ENCODE measurements at places on chromosomes 3 and 15.

- DNase-seq, result no peak
Measured at GRCh38 chr15:94638183-94638582, 406.8 kb downstream of the MCTP2 start.

GRCh38 chr3:156576651-156577348 lies 21.9 kb upstream of the SSR3 start:
- DNase-seq, result no peak

DNA sequence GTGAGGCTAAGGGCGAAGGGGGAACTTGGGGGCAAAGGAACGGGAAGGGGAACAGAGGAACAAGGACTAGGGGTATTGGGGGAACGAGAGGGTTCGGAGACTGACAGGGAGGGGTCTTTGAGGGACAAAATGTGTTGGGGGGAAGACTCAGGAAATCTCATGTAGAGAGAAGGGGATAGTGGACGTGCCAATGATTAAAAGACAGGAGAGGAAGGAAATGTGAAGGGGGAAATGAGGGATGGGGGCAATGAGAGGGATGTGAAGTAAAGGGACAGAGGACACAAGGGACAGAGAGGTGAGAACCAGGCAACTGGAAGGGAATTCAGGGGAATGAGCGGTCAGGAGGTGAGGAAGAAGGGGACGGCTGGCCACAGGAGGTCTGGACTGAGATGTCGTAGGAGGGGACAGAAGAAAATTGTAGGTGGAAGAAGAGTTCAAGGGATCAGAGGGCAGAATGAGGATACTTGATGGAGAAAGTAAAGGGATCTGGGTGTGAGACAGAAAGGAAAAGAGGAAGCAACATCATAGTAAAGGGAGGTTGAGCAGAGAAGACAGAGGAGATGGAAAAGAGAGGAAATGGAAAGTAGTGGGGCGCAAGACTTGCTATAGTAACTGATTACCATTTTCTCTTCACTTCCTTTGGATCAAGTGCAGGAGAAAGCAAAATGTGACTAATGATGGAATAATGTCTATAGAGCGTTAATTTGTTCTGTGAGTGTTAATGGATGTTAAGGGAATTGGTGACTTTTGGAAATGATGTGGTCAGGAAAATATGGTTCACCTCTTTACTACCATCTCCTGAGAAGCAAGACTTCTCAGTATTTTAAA lies 749 bp downstream of the RAB8B start:
- DNase-seq, result no peak

DNA sequence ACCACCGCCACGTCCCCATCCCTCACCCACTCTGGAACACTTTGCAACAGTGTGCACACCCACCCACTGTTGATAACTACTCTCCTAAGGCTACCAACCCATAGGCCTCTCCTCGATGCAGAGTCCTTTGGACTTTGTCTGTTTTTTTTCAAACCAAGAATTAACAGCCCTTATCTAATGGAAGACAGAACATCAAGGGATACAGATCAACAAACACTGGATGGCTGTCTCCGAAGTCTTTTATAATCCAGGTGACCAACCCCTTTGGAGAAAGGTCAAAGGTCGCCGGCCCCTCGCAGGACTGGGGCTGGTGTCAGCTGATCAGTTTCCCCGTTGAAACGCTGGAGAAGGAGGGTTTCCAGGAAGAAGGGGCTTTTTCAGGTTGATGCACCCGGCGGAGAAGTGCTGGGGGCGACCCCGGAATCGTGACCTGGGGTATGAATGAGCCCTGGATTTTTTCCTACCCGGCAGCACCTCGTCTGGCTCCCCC lies 532 bp downstream of the B4GALT4 start:
- DNase-seq, result no peak

DNA sequence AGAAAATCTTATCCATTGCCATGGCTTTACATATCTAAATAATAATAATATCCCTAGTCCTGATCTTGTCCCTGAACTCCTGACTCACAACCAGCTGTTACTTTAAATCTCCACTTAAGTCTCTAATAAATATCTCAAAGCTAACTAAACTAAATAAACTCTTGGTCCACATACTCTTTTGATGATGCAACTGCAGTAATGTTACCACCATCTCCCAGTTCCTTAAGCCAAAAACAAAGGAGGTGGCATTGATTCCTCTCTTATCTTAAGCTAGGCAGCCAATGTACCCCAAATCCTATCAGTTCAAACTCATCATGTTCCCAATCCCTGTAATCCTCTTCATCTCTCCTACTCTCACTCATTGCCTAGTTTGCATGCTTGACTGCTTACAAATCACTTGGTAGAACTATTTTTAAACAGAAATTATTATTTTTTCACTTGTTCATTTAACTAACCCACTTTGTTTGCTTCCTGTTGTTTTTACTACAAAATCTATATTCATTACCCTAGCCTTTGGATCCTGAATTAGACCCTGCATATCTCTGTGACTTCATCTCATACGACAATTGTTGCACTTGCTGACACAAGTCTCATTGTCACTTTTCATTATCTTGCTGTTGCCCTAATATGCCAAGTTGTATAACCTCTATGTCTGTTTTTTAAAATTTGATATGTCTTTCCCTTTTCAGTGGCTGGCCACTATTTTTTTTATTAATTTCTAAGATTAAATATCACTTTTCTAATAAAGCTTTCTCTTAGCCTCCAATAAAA lies 462.2 kb downstream of the ZPLD1 start:
- DNase-seq, result no peak
